GDM1 (cell line): ENCODE measurements at places on chromosomes 6 and 20.

DNA sequence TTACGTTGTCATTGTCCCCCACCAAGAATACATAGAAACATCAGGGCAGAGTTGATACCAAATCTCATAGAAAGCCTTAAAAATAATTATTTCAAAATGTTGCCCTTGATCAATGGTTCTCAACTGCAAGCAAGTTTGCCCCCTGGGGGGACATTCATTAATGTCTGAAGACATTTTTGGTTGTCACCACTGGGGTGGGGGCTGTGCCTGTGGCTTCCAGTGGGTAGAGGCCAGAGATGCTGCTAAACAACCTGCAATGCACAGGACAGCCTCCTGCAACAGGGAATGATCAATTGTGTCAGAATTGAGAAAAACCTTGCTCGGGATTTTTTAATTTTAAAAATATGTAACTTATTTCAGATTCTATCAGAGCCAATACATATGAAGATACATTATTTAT lies 130.6 kb upstream of the DOK5 start:
- no peak for DNase-seq

GRCh38 chr6:154800338-154800737 lies 67.1 kb downstream of the SCAF8 start:
- no peak for DNase-seq

DNA sequence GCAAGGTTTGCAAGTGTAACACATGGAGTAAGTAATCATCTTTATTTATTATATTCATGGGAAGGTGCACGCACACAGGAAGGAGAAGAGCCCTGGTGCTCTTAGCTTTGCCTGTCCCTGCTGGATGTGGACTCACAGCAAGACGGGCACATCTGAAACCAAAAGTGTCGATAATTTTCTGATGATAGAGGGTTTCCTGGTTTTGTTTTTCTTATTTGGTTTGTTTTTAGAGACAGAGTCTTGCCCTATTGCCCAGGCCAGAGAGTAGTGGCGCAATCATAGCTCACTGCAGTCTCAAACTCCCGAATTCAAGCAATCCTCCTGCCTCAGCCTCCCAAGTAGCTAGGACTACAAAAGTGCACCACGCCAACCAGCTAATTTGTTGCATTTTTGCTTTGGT lies 7.8 kb upstream of the KHDC1L start:
- DNase-seq, result no peak

DNA sequence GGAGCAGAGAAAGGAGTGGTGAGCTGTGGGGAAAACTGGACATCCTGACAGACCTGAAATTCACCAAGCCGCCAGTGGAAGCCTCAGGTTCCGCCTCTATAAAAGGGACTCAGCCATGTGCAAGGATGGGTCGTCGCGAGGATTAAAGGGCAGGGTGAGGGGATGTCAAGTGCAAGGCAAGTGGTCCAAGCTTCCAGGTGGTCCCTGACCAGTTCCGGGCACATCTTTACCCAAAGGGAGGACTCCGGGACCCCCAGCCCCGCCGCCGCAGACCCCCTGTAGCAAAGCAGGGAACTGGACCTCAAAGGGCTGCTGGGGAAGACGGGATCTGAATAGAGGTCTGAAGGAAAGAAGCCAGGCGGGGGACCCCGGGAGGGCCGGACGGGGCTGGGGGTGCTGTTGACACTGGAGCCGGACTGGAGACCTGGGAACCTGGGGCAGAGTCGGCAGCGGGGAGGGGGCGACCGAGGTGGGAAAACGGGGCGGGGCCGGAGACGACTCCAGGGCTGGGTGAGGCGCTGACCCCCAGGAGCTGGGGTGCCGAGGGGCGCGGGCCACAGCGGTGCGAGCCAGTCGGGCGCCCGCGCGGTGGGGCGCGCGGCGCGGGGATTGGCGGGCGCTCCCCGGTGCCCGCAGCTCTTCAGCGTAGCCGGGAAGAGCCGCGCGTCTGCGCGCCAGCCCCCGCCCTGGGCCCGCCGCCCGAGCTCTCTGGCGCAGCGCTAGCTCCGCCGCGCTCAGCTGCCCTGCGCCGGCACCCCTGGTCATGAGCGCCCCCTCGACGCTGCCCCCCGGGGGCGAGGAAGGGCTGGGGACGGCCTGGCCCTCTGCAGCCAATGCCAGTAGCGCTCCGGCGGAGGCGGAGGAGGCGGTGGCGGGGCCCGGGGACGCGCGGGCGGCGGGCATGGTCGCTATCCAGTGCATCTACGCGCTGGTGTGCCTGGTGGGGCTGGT lies at the start of gene SSTR4:
Gene SSTR4, plus strand, starts transcription at position 592 of the 951 bp plus-strand sequence. Its CDS starts 172 bp downstream, at position 764.
- DNase-seq, result no peak

- no peak for DNase-seq
These were observed 16.1 kb downstream of the FBXO30 start for GRCh38 chr6:145798530-145798929.

DNA sequence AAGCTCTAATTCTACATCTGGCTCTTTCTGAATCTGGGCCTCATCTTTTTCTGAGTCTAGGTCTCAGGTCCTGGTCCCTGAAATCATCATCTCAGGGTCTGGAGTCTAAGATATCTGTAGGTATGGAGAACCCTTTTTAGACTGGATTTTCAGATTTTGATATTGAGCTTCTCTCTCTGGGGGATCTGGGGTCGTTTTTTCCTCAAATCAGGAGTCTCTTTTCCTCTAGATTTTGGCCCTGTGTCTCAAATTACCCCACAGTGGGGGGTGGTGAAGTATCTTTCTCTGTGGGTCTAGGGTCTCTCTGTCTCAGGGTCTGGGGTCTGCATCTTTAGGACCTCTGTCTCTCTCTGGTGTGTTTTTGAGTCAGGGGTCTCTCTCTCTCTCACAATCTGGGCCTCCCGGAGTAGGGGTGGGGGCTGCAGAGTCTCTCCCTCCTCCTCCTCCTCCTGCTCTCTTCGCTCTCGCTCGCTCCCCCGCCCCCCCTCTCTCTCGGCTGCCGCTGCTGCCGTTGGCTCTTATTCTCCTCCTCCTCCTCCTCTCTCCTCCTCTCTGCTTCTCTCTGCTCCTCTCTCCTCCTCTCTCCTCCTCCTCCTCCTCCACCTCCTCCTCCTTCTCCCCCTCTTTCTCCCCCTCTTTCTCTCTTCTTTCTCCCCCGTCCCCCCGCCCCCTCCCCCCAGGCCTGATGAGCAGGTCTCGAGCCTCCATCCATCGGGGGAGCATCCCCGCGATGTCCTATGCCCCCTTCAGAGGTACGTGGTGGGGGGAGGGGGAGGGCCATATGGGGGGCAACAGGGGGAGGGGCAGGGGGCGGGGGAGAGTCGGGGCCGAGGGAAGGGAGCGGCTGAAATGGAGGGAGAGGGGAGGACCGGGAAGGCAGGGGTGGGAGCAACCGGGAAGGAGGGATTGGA lies at the start of gene SYNGAP1:
Gene SYNGAP1, plus strand, starts transcription at position 486 of the 911 bp plus-strand sequence. Its CDS starts 200 bp downstream, at position 686.
- no peak for DNase-seq

- DNase-seq, result no peak
These were observed 835.4 kb downstream of the MAFB start for GRCh38 chr20:39853636-39854035.

DNA sequence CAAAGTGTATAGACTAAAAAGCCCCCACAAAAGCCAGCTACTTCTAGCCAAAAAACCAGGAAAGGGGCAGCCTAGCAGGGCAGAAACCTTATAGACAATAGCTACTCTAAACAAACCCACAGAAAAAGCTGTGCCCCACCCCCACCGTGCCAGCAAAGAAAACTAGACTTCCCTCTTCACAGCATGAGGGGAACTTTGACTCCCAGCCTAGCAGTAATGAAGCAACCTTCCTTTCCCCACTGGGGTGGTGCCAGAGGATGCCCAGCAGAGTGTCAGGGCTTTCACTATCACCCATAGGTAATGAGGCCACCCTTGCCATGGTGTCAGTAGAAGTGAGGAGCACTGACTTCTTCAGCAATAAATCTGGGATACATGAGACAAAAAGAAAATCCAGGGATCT lies 99.0 kb upstream of the LGSN start:
- no peak for DNase-seq

DNA sequence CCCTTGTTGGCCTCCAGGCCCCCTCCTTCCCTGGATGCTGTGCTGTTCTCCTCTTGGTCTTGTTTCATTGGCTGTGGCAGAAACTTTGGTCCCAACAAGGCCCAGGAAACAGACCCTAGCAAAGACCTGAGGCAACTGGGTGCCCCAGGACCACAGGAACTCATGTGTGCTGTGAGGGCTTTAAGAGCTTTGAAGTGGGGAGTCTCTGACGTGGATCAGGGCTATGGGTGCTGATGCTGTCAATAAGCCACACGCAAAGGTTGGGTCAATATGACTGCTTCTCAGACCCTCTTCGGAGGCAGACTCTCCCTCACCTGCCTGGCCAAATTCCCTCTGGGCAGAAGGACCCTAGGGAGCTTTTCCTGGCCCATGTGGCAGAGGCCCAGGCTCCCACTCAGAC lies 91.5 kb upstream of the MLN start:
- no peak for DNase-seq

GRCh38 chr20:40713508-40713907 lies 24.5 kb upstream of the MAFB start:
- DNase-seq, result no peak

DNA sequence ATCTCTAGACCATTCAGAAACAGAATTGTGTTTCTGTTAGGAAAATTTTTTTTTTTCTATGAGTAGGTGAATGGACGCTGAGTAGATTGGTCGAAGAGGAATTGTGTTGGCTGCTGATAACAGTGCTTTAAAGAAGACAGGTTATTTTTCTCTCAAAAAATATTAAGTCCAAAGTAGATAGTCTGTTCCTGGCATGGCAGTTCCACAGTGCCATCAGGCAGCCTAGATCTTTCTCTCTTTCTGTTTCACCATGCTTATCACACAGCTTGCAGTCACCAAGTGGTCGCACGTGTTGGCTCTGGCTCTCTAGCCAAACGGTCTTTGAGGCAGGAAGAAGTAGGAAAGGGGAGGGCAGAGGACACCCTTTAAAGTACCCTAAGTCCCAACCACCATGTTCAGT lies 22.4 kb upstream of the SERINC3 start:
- no peak for DNase-seq

DNA sequence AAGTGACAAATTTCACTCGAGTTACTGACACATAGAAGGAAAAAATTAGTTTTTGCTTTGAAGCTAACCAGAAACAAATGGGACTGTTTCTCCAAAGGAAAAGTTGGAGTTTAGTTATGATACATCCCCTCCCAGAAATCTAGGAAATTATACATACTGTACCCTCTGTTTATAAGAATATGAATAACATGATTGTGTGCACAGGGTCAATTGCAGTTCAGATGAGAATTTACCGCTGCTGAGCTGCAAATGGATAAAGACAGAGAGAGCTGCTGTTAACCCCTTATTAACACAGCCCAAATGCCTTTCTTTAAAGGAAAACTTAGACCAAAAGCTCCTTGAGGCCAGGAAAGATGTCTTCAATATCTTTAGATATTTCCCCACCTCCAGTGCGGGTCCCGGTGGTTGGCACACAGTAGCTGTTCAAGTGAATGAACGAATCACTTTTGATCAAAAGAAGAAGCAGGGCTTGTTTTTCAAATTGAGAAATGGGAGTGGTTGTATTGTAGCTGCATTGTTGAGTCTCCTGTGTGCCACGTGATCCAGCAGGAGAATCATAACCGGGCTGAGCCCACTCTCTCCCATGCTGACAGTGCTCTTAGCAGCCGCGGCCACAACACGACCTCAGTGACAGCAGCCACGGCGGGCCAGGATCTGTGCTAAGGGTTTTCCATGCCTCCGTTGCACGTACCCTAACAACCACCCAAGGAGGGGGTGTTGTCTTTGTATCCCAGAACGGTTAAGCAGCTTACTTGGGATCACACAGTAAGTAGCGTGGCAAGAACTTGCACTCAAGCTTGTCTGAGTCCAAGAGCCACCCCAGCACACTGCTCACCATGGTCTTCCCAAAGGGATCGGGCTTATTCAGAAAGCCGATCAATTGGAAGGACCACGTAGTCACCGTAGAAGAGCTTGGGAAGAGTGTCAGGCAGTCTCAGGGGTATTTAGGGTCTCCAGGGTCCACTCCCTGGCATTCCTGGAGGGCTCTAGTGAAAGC lies 53.5 kb upstream of the BMP6 start:
- no peak for DNase-seq

DNA sequence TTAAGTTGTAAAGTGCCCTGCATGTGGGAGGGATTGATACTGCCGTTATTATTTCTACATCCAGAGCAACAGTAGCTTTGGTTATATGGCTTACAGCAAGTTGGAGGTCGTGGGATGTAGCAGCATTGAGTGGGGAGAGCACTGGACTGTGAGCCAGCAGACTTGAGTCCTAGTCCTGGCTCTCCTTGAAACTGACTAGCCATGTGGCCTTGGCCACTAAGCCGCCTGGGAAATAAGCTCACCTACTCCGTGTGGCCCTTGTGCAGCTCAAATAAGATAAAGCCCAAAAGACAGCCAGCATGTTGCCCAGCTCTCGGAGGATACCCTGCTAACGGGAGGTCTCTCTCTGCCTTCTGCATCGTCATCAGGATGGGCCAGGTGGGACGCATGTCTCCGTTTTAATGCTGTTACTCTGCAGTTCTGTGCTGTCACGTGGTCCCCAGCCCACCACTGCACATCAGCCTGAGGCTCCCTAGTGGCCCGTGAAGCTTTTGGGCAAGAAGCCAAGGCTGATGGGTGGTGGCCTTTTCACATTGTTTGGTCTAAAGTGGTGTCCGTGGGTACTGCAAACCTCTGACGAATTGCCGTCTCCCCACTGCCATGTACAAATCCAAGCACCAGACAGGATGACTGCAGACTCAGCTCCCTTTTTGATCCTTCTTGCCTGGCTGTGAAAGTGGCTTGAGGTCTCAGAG lies 7.9 kb downstream of the EPB41L1 start:
- DNase-seq, result no peak

GRCh38 chr6:51025082-51025777 lies 206.6 kb downstream of the TFAP2B start:
- DNase-seq, result no peak

- DNase-seq, result no peak
These were observed 162.5 kb downstream of the TRMT11 start for GRCh38 chr6:126148853-126149252.

- no peak for DNase-seq
These were observed 72.7 kb downstream of the QRSL1 start for GRCh38 chr6:106702046-106702445.

DNA sequence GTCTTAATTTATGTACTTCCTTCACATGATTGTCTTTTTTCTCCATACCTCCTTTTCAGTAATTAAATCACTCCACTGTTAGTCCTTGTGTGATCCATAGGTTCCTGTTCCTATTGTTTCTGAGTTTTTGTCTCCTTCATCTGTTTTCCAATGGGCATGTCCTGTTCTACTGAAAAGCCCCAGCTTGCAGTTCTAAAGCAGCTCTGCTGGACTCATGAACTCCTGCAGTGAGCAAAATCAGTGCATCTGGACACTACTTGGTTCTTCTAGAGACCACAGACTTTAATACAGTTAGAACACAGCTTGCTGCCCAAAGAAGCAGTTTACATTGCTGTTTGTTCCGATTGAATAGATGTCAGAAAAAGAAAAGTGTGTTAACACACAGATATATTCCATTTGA lies 593.3 kb upstream of the HS3ST5 start:
- no peak for DNase-seq

- no peak for DNase-seq
These were observed 169.3 kb downstream of the BCAS1 start for GRCh38 chr20:53901064-53901463.

- no peak for DNase-seq
These were observed 151.2 kb downstream of the PDE10A start for GRCh38 chr6:165511807-165512206.

DNA sequence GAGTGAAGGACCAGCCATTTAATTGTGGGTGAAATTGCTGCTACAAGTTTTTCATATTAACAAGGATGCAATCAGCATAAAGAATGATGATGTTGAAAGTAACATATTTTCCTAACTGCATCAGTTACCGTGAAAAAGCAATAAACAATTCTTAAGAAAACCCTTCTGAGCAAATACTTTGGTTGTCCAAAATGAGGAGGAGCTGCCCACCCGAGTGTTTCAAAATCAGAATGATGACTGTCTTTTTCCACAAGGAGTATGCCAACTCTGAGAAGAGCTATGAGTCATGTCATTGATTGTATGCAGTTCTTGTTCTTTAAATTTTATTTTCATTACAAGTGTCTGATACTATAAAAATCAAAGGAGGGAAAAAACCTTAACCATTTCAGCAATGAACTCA lies 470.5 kb downstream of the COL12A1 start:
- no peak for DNase-seq
